Activated CD4-positive, CD25-positive, alpha-beta regulatory T cell (primary cell): ENCODE measurements at places on chromosomes 1 and 21.
A peak's percentile ranks its signal among the peaks of the same experiment; 100 is the strongest.

DNA sequence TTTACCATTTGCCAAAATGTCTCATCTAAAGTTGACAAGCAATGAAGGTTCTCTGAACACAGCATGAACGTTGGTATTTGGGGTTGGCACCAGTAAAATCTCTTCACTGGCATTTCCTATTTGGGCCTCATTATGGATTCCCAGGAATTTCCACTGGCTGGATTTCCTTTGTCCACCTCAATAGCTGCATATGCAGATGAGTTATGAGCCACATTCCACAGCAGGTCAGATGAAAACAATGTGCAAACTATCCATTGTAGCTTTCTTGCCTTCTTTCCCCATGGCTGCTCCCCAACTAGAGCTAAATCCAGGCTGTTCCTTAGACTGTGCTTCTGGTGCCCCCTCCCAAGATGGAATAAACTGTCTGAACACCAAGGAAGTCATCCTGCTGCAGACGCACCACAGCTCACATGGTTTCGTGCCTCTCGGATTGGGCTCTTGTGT, 168.1 kb upstream of the FGGY start:
- no peak for DNase-seq

- DNase-seq = no peak
Measured at GRCh38 chr1:182111496-182111895, 50.0 kb upstream of the ZNF648 start.

DNA sequence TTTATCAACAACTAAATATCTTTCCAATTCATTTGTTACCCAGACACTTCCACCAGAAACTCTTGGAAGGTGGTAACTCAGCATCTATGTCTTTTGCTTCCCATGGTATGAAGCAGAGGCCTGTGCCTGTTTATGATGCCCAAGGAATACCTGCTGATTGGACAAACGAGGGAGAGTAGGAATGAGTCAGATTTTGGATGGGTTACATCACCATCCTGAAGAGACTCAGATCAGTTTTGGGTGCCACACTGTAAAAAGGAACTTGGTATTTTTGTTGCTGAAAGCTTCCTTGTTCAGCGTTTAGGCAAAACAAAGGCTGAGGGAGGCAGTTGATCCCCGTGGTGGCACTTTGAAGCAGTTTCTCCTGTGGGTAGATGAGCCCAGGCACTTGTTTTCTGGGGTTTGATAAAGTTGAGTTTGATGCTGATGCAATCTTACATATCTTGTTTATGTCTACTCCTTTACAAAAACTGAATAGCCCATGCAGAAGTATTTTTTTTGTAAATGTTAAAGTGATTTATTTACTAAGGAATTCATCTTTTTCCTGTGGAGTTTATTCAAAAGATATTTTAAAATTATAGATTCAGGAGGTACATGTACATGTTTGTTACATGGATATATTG, 26.7 kb upstream of the CYP4X1 start:
- DNase-seq = no peak

- DNase-seq = no peak
Measured at GRCh38 chr1:182635871-182636270, 31.7 kb upstream of the RGS16 start.

GRCh38 chr1:120178799-120179756, 2.8 kb upstream of the SEC22B start:
- DNase-seq = no peak

GRCh38 chr1:10325521-10325920, 73.3 kb upstream of the PGD start:
- no peak for DNase-seq

DNA sequence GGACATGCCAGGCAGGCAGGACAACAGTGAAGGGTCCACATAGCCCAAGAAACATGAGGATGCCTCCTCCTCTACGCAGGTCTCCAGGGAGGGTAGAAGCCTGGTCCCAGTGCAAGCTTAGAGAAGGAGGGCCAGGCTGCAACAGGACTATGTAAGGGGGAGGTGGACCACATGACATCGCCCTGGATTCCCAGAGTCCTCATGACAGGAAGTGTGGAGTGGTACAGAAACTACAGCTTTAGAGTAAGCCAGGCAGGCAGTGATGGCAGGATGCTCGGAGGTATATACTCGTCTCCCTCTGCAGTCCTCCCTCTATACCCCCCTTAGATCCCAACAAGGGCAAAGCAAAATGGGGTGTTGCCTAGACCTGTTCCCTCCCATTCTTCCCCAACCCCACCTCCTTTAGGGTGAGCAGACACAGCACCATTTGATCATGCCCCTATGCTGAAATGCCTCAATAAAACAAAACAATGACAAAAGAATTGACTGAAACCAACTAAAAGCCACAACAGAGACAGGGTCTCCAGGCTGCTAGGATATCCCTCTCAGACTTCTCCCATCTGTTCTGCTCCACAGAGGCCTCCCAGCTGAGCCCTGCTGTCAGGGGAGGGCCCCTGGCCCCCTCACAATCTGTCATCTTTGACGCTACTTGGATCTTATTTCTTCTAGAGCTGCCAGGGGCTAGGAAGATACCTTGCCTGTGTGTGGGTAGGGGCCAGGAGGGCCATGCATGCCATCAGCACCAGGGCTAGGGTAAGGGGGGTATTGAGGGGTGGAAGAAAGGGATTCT, 13.1 kb downstream of the FAM78B start:
- DNase-seq = no peak

- DNase-seq = no peak
Measured at GRCh38 chr1:29849038-29849750, 612.9 kb downstream of the PTPRU start.

DNA sequence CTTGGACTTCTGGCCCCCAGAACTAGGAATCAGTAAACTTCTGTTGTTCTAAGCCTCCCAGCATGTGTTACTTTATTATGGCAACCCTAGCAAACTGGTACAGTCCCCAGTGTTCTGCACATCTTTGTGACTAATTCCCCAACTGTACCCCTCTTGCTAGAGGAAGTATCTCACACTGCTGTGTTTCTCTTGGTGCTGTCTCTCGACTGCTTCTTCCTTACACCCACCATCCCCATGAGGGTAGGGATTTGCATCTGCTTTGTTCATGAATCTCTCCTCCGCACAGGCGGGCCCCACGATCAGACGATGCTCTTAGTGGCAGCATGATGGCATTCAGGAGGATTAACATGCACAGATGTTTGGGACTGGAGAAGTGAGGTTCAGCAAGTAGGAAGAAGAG, 46.7 kb downstream of the CLIC6 start:
- no peak for DNase-seq

DNA sequence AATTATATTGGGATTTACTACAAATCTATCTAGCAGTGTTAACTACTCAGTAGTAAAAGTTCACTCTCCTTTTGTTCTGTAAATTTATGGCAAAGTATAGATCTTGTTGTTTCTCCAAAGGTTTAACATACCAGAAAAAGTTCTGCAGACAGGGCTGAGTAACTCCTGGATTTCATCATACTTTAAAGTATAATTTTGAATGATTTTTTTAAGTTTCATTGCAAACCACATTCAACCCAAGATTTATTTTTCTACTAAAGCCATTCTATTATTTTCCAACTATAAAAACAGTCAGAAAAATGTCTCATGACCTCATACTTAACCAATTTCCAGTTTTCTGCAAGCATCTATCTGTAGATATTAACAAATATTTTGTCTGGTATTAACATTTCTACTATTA, 585.8 kb upstream of the ZRANB2 start:
- no peak for DNase-seq

GRCh38 chr1:170326186-170326585, 180.4 kb downstream of the NTMT2 start:
- DNase-seq = no peak

GRCh38 chr1:13535227-13535626, 21.4 kb upstream of the LRRC38 start:
- no peak for DNase-seq

DNA sequence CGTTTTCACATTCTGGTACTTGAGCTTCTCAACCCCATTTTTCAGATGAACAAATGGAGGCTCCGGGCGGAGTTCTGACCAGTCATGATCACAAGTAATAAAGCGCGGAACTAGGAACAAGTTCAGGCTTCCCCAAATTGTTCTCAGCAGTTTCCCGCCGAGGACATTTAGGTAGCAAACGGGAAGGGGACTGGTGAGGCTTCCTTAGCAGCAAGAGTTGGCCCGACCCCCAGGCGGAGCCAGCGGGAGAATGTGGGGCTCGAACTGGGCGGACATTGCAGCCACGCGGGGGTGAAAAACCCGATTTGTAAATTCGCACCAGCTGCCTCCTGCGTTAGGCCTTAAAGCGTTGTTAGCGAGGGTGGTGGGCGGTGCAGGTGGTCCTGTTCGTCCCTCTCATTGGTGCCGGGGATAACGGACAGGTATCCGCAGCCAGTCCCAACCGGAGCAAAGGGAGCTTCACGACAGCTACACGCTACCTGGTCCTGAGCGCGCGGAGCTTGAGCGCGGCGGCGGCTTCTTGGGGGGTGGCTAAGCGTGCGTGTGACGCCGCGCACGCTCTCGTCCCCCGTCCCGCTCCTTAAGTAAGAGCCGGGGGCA, 15.3 kb downstream of the SEMA6C start:
- DNase-seq = peak; percentile 56

GRCh38 chr1:52751589-52752483, 25.6 kb downstream of the ZYG11B start:
- no peak for DNase-seq

GRCh38 chr21:29224006-29224405, 74.7 kb upstream of the BACH1 start:
- no peak for DNase-seq

DNA sequence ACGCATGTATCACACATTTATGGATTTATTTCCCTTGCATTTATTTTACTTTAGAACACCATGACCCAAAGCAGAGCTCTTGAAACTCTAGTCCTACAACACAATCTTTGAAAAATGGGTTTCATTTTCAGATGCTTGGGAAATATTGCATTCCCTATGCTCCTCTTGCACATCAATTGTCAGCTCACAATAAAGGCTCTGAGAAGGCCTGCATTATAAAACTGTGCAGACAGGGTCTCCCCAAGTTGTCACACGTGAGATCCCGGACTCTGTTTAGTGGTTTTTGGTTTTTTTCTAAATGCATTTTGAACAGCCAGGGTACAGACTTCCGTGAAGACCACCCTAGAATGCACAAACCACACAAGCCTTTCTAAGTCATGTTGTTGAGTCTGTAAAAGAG, 9.9 kb upstream of the B3GALT5 start:
- DNase-seq = no peak

DNA sequence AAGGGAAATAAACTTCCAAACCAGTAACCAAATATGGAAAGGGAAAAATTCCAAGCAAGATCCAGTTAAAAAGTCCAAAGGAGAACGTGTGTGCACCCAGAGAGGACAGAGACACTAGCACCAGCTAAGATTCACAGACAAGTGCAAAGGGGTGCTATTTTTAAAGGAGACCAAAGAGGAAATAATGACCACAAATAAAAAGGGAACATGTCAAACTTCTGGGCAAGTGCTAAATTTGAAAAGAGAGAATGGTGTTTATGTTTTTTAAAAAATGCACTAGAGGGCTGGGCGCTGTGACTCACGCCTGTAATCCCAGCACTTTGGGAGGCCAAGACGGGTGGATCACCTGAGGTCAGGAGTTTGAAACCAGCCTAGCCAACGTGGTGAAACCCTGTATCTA, 8.6 kb downstream of the JAM2 start:
- DNase-seq = no peak

GRCh38 chr1:5597991-5598823, 394.0 kb downstream of the NPHP4 start:
- DNase-seq = no peak

GRCh38 chr21:42097860-42098454, 26.8 kb downstream of the UMODL1 start:
- no peak for DNase-seq

- DNase-seq = no peak
Measured at GRCh38 chr1:218482683-218483082, 137.5 kb downstream of the TGFB2 start.

GRCh38 chr1:160768295-160768657, 27.7 kb upstream of the LY9 start:
- peak; percentile 57 for DNase-seq

GRCh38 chr1:93659822-93660503, 21.7 kb downstream of the BCAR3 start:
- no peak for DNase-seq

GRCh38 chr21:16492892-16493291, 763.1 kb downstream of the USP25 start:
- no peak for DNase-seq

GRCh38 chr1:3480369-3480719, 25.9 kb downstream of the ARHGEF16 start:
- no peak for DNase-seq

DNA sequence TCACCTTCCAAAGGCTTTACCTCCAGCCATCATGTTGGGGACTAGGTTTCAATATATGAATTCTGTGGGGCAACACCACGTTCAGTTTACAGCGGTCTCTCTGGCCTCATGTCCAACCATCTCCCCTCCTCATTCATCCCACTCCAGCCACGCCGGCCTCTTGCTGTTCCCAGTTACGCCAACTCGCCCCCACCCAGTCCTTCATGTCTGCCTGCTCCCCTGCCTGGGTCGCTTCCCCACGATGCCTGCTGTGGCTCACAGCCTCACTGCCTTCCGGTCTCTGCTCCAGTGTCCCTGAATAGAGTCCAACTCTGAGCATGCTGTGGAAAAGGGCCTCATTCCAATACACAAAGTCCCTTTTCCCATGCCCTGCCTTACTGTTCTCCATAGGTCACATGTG, 193.8 kb downstream of the KIF26B start:
- no peak for DNase-seq

DNA sequence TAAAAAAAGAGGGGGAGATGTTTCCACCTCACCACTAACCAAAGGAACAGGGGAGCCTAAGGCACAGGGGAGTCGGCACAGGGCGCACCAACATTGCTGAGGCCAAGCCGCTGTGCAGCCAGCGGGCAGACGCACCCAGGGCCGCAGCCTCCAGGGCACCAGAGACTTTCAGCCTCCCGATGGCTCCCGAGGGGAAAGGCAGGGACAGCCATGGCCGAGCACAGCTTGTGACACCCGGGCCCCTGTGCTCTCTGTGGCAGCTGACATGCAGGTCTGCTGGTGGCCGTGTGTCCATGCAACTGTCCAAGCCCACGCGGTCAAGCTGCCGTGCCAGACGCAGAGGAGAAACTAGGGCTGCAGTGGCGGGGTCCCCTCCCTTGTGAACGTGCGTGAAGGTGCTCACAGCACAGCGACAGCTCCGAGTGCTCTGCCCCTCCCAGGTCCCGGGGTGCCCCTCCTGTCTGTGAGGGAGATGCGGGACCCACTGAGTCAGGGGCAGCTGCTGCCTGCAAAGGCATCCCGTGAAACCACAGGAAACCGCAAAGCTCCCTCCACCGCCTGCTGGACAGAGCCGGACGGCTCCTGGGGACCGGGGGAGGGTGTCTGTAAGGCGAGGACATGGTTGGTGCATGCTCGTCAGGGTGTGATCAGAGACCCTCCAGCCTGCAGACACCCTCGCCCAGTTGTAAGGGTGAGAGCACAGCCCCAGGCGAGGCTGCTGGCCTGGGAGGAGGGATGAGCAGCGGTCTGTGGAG, 2.5 kb downstream of the KRTAP10-11 start:
- DNase-seq = no peak

GRCh38 chr1:233662575-233663304, 48.8 kb downstream of the KCNK1 start:
- no peak for DNase-seq

DNA sequence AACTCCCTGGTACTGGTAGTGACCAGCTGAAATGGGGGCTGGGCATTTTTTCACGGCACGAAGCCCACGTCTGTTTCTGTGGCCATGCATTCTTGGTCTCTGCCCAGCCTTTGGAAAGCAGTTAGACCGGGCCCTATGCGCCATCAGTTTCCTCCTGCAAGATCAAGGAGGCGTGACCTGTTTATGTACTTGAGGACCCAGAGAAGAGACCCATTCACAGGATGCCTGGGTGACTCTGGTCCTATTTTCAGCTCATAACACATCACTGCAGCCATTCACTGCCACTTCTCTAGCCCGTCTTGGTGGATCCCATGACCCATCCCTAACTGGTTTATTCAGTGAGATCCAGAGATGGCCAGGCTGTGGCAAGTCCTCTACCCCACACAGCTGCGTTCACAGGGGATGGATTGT, 70.4 kb downstream of the SPSB1 start:
- DNase-seq = no peak
